ENCODE measurements at places on chromosomes 6 and 20.

- DNase-seq, result no peak
Measured at GRCh38 chr6:142459271-142459670, 157.5 kb downstream of the ADGRG6 start.

- no peak for DNase-seq
Measured at GRCh38 chr6:124753562-124754105, 208.6 kb upstream of the RNF217 start.

- no peak for DNase-seq
Measured at GRCh38 chr6:80886475-80886874, 780.0 kb downstream of the BCKDHB start.

- DNase-seq, result no peak
Measured at GRCh38 chr6:35718911-35719381, 17.9 kb upstream of the ARMC12 start.

GRCh38 chr6:109236115-109237076 lies 141.1 kb downstream of the CEP57L1 start:
- DNase-seq, result no peak

DNA sequence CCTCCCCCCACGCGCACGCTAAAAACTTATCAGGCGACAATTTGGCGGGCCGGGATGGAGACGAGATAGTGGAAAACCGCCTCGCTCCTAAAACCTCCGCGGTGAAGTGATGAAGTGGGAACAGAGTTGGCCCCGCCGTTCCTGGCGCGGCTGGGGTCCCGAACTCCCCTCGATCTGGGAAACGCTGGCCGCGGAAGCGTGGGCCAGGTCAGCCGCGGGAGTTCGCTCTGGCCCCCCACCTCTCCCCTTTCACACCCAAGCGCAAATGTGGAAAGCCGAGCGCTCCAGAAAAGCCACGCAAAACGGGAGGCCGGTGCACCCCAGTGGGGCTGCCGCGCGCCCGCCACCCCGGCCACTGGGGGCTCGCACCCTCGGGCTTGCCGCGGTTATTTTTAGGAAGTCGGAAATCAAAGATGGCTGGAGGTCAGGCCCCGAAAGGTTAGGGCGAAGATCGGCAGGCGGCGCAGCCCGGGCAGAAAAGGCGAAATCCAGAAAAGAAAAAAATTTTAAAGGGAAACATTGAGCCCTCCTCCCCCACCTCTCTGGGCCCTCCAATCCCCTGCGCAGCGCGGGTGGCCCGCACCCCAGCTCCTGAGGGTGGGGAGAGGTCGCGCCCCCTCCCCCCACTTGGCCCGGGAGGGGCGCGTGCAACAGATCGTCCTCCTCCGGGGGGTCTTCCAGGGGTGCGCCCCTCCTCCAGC lies 1.0 kb downstream of the SALL4 start:
- DNase-seq, result no peak

GRCh38 chr20:36606158-36607066 lies 833 bp downstream of the RAB5IF start:
- DNase-seq, result no peak

DNA sequence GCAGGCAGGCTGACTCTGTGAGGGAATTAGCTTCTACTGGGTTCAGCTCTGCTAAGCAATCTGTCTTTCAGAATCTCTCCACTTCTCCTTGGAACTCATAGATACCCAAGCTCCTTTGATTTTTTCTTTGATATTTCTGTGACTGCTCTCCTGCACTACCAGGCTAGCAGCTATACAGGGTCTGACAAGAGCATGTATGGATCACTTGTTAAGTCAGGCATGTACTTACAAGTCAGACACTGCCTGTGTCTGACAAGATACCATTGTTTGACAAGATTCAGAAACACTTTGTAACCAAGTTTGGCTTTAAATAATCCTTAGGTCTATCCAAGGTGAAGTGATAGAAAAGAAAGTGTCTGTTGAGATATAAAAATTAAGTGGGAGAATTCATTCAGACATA lies 79.5 kb downstream of the SESN1 start:
- DNase-seq, result no peak

DNA sequence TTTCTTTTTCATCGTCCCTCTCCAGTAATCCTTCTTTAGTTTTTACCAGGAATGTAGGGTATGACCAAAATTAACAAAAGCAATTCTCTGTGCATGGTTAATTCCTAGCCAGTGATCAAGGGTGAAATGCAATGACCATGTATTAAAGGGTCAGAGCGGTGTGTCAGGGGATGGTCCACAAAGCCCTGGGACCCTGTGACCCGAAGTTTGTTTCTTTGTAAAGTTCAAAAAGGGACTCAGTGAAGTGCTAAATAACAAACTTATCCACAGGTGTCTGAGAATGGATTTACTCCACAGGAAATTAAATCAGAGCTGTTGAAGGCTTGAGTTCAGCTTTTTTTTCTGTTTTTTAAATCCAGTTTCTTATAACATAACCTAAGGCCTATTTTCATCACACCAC lies 375.7 kb downstream of the GJA1 start:
- DNase-seq, result no peak

GRCh38 chr20:17822540-17823408 lies 123.0 kb downstream of the BANF2 start:
- no peak for DNase-seq

DNA sequence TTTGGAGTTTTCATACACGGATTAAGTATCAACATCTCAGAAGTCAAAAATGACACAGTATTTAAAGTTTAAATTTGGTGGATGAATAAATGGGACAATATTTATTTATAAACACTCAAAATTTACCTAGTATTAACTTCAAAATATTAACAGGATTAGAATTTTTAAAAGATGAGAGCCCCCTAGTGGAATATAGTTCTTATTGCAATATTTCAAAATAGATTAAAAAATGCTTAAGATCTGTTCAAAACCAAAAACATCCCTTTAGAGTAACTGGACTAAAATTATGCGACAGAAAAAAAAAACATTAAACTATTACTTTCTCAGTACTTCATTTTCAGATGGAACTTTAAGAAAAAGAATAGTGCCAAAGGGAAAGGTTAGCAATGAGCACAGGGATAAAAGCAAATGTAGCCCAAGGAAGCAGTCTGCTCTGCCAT lies 56.6 kb downstream of the SNX14 start:
- peak; percentile 5 for DNase-seq

GRCh38 chr6:11423072-11423471 lies 114.5 kb upstream of the TMEM170B start:
- no peak for DNase-seq

- DNase-seq, result no peak
Measured at GRCh38 chr6:47283993-47284392, 25.7 kb downstream of the TNFRSF21 start.

DNA sequence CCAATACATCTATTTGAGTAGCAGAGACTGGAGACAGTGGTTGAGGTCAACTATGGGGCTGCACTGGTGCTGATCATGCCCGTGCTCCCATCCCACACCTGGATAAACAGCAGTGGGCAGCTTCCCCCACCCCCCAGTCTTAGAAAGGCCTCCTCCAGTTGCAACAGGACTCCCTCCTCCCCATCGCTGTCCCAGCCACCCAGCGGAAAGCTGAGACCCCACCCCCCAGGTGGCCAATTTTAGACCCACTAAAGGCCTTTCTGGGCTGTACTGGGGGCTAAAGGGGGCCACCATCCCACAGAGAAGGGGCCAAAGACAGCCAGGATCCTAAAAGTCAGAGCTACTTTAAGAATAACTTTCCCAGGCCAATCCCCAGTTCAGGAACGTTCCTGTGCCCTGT lies 1.2 kb upstream of the SSTR4 start:
- DNase-seq, result no peak

DNA sequence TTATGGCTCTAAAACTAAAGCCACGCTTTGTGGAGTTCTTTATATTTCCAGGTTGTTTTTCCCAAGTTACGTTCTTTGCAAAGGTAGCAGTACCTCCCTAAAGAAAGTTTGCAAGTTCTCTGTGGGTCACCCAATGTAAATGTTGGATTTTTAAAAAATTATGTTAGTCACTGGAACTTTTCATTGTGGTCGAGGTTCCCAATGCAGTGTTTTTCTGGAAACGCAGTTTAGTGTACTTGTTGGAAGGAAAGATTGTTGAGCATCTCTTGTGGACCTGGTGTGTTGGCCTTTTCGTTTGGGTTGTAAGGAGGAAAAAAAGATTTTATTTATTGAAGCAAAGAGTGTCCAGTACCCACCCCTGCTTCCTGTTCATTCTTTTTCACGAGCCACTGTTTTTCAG lies 1.4 kb downstream of the TOP1 start:
- DNase-seq, result no peak

- no peak for DNase-seq
Measured at GRCh38 chr6:6230286-6230685, 90.2 kb downstream of the F13A1 start.

GRCh38 chr6:39077882-39078594 lies 29.5 kb downstream of the GLP1R start:
- DNase-seq, result no peak

GRCh38 chr6:166341464-166341863 lies 881 bp downstream of the SFT2D1 start:
- DNase-seq, result peak; percentile 28

GRCh38 chr6:11773013-11773412 lies 5.6 kb downstream of the ADTRP start:
- DNase-seq, result no peak

DNA sequence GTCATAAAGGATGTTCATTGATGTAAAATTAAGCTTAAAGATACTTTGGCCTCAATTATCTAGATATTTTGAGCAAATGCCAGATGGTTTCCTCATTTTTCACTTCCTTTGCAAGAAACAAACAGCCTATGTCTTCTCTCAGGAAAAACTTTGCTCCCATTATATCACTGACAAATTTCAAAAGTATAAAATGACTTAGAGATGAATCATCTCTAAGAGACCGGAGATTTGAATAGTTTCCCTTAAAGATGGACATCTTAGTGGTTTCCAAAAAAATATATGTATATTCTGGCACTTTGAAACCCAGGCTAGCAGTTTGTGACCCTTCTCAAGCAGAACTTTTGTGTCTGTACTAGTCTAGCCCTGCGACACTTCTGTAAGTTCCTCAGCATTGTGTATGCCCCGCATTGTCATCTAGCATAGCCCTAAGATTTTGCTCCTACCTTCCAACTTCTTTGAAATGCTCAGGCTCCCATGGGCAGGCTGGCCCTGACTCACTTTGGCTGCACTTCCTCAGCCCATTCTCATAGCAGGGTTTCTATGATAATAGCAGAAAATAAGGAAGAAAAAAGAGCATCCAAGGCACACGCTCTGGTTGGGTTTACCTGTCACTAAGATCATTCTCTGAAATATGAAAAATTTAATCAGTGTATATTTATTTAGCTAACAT lies 25.7 kb upstream of the POU3F2 start:
- no peak for DNase-seq

- no peak for DNase-seq
Measured at GRCh38 chr20:55353206-55353605, 652.1 kb downstream of the CBLN4 start.

- no peak for DNase-seq
Measured at GRCh38 chr6:44061375-44062104, 65.7 kb downstream of the MRPL14 start.

DNA sequence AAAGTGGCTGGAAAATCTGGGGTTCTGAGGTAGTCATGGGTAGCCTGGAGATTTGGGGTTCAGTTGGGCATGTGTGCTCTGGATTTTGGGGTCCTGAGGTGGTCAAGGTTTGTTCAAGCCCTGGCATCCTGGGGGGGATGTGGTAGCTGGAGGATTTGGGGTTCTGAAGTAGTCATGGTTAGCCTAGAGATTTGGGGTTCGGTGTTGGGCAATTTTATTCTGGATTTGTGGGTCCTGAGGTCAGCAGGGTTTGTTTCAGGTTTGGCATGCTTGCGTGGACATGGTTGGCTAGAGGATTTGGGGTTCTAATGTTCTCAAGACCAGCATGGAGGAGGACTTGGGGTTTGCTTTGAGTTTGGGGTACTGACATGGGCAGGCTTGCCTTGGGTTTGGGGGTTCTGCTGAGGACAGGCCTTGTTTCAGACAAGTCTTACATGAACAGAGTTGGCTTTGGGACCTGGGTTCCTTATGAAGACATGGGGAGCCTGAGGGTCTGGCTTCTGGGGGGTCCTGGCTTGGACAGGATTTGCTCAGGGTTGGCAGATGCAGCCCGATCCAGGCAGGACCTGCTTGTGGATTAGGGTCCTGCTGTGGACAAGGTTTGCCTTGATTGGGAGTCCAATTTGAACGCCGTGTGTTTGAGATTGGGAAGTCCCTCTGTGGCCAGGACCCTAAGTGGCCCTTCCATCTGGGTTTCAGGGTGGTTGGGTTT lies 906 bp downstream of the ANKRD60 start:
- no peak for DNase-seq

DNA sequence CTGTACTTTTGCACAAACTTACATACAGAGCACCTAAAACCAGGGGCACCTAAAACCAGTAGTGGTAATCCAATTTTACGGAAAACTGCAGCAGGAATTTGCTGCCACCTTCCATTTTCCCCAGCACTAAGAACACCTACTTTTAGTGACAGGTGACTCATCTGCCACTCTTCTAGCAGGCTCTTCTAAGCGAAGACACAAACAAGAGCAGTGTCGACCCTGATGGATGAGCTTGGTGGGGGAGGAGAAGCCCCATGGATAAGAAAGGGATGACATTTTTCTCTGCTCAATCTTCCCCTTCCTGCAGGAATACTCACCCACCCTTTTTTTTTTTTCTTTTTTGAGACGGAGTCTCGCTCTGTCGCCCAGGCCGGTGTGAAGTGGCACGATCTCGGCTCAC lies 116.9 kb downstream of the GMPR start:
- DNase-seq, result no peak

GRCh38 chr6:120260636-120261035 lies 911.1 kb upstream of the MAN1A1 start:
- DNase-seq, result no peak

DNA sequence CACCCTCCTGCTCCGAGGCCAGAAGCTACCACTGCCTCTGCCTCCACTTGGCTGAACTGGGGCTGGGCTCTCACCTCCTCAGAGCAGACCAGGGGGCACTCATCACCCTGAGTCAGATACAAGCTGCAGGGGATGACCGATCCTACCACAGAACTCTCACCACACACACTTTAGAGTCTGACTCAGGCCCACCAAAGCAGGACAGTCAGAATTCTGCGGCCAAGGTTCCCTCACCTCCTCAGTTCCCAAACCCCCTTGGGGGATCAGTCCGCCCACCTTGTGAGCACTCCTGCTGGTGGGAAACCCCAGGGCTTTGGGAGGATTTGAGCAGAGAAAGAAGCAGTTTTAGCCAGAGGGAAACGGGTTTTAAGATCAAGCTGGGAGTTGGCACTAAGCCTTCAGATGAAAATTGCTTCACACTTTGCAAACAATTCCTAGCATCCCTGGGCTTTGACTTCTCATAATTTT lies 587.8 kb upstream of the JAG1 start:
- DNase-seq, result no peak

DNA sequence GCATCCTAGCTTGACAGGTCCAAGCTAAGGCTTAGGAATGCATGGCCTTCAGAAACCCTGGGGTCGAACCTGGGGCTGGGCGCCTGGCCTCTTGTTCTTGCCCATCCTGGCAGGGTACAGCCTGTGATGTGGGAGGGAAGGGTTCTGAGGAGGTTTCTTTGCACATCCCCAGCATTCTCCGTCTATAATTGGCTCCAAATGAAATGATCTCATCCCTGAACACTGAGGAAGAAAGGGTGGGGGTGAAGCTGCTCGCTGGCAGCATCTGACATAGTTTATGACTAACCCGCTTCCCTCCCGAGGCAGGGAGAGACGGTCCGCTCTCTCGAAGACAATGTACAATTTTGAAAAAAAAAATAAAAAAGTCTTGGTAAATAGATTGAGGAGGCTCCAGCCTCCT lies 67.1 kb upstream of the ZNFX1 start:
- DNase-seq, result no peak

- no peak for DNase-seq
Measured at GRCh38 chr6:48057601-48058000, 53.4 kb downstream of the PTCHD4 start.
